ENCODE measurements at places on chromosomes 7 and 10. TPM values are rescaled to one million over a fixed set of nuclear protein-coding genes. Genes with fewer than 3 reads are reported as not detected.

DNA sequence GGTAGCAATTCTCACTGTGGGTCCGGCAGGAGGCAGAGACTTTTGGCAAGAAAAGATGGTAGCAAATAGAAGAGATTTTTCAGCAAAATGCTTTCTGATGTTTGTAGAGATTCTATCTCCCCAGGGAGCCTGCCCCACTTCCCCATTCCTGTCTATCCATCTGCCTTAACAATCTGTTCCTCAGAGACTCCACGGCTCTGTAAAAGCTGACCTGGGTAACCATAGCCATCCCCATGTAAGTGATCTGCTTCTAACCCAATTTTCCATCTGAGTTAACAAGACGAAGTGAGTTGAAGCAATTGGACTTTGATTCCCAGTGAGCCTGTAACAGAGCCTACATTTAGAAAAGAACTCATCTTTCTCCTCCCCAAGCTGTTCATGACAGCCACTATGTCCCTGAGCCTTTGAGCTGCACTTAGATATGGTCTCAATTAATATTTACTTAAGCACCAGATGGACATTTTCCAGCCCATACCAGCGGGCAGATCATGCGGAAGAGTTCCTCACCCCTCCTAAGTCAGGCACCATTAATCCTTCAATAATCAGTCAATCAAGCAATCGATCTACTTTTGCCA lies 896.1 kb downstream of the CCSER2 start:
- H3K27me3 ChIP-seq: peaks cover 2% of the 10 kb centered on the region
- no peak for DNase-seq
- H3K4me3 ChIP-seq: no peak overlapping the region
- no peaks in the 10 kb centered on the region for H3K4me1 ChIP-seq

DNA sequence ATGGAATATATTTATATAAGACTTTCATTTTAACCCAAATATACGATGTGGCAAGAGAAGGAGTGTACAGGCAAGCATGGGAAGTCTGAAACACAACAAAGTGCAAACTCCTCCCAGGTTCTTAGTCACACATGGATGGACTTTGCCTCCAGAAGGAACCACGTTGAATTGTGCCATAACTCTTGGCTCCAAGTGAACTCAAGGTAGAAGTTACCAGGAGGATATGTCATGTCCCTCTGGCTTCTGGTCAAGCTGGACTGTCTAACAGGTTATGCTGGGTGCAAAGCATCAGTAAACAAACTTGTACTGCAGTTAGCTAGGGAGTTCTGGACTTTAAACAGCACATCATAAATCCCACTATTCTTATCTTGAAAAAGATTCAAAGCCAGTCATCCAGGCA lies 328.3 kb upstream of the TEX47 start:
- H3K27ac ChIP-seq: no peak overlapping the region
- H3K4me3 ChIP-seq: no peak overlapping the region
- DNase-seq: no peak
- no peaks in the 10 kb centered on the region for H3K36me3 ChIP-seq

GRCh38 chr7:14321947-14322346 lies 332.5 kb upstream of the ETV1 start:
- DNase-seq: no peak
- H3K36me3 ChIP-seq: no peaks in the 10 kb centered on the region
- H3K4me3 ChIP-seq: no peak overlapping the region
- no peaks in the 10 kb centered on the region for H3K4me1 ChIP-seq
- H3K27me3 ChIP-seq: no peaks in the 10 kb centered on the region

GRCh38 chr10:51097546-51097945 lies 23.3 kb downstream of the PRKG1 start:
- no peaks in the 10 kb centered on the region for H3K36me3 ChIP-seq
- H3K4me3 ChIP-seq: no peak overlapping the region
- no peak overlapping the region for H3K27ac ChIP-seq
- H3K27me3 ChIP-seq: no peaks in the 10 kb centered on the region

GRCh38 chr10:58950618-58951017 lies 225.8 kb upstream of the PHYHIPL start:
- DNase-seq: no peak
- H3K36me3 ChIP-seq: no peaks in the 10 kb centered on the region
- H3K4me3 ChIP-seq: no peak overlapping the region
- no peaks in the 10 kb centered on the region for H3K4me1 ChIP-seq

DNA sequence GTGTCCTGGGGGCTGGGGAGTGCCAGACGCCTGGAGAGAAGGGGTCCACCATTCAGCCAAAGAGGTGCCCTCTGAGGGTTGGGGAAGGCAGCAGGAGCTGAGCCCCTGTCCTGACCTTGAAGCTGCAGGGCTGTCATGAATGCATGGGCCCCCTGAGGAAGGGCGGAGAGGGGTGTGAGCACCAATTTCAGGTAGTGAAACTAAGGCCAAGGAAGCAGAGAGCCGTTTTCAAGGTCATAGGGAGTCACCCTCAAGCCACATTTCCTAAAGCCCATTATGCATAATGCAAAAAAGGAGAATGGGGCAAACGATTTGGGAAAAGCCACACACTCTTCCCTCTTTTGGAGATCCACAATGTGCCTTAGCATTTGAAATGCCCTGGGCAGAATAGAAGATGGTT lies 37.2 kb downstream of the FIGNL1 start:
- no peak overlapping the region for H3K4me3 ChIP-seq
- H3K36me3 ChIP-seq: no peaks in the 10 kb centered on the region
- DNase-seq: no peak
- peak overlapping the region; percentile 5 for H3K27ac ChIP-seq
- H3K27me3 ChIP-seq: no peaks in the 10 kb centered on the region
- H3K4me1 ChIP-seq: peaks cover 65% of the 10 kb centered on the region

DNA sequence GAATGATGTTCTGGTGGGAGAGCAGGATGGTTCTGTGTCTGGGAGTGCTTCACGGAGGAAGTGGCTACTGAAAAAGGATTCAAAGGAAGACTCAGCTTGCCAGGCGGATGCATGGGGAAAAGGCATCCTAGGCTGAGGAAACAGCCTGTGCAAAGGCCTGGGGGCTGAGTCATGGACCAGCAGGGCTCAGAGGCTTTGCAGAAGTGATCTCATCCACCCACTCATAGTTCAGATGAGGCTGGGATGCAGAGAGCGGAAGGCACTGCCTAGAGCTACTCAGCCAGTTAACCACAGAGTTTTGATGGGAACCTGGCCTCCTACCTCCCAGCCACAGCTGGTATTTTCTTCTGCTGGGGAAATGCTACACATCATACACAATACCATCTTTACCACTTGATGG lies 15.8 kb upstream of the ADAMTS14 start:
- peak; percentile 84 for DNase-seq
- no peak overlapping the region for H3K27ac ChIP-seq
- no peaks in the 10 kb centered on the region for H3K27me3 ChIP-seq
- H3K4me1 ChIP-seq: peaks cover 15% of the 10 kb centered on the region
- no peaks in the 10 kb centered on the region for H3K36me3 ChIP-seq

GRCh38 chr10:1102416-1102815 lies 46.2 kb downstream of the WDR37 start:
- H3K36me3 ChIP-seq: peaks cover 62% of the 10 kb centered on the region
- H3K27ac ChIP-seq: peak overlapping the region; percentile 68
- H3K4me1 ChIP-seq: peaks cover 38% of the 10 kb centered on the region
- no peak overlapping the region for H3K4me3 ChIP-seq
- no peaks in the 10 kb centered on the region for H3K27me3 ChIP-seq

- H3K27me3 ChIP-seq: no peaks in the 10 kb centered on the region
- H3K4me1 ChIP-seq: no peaks in the 10 kb centered on the region
- no peak overlapping the region for H3K4me3 ChIP-seq
Measured at GRCh38 chr7:44112231-44112996, 8.3 kb downstream of the AEBP1 start.

DNA sequence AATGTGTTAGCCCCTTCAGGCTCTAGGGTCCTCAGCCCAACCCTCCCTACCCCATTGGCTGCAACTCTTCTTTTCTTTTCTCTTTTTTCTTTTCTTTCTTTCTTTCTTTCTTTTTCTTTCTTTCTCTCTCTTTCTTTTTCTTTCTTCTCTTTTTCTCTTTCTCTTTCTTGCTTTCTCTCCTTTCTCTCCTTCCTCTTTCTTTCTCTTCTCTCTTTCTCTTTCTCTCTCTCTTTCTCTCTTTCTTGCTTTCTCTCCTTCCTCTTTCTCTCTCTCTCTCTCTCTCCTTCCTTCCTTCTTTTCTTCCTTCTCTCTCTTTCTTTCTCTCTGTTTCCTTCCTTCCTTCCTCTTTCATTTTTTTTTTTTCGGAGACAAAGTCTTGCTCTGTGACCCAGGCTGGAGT lies 458.9 kb downstream of the TYW1 start:
- DNase-seq: no peak
- no peak overlapping the region for H3K4me3 ChIP-seq
- no peak overlapping the region for H3K27ac ChIP-seq
- H3K36me3 ChIP-seq: no peaks in the 10 kb centered on the region
- H3K27me3 ChIP-seq: peaks cover 2% of the 10 kb centered on the region
- H3K4me1 ChIP-seq: no peaks in the 10 kb centered on the region

GRCh38 chr7:78101076-78101475 lies 302.5 kb downstream of the PHTF2 start:
- no peak overlapping the region for H3K4me3 ChIP-seq
- DNase-seq: no peak
- H3K27me3 ChIP-seq: peaks cover 5% of the 10 kb centered on the region
- no peaks in the 10 kb centered on the region for H3K36me3 ChIP-seq
- H3K27ac ChIP-seq: no peak overlapping the region

DNA sequence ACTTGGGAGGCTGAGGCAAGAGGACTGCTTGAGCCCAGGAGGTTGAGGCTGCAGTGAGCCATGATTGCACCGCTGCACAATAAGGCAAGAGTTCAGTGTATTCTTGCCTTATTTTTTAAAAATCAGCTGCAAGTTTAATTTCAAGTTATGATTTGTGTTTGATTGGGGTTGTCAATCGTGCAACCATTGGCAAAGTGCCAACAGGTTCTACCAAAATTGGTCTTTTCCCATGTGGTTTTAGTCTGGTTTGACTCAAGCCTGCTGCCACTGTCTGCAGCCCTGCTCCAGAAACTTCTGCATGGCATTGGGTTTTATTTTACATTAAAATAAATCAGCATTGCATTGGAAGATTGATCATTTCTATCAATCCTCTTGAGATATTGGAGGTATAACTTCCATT lies 72.7 kb downstream of the PTPRE start:
- DNase-seq: no peak
- H3K4me1 ChIP-seq: peaks cover 10% of the 10 kb centered on the region
- H3K27ac ChIP-seq: no peak overlapping the region
- H3K36me3 ChIP-seq: no peaks in the 10 kb centered on the region

- H3K27ac ChIP-seq: no peak overlapping the region
- peaks cover 13% of the 10 kb centered on the region for H3K4me1 ChIP-seq
- no peaks in the 10 kb centered on the region for H3K27me3 ChIP-seq
- H3K36me3 ChIP-seq: peaks cover 61% of the 10 kb centered on the region
- no peak overlapping the region for H3K4me3 ChIP-seq
- DNase-seq: no peak
Measured at GRCh38 chr10:1128649-1129048, 72.5 kb downstream of the WDR37 start.

DNA sequence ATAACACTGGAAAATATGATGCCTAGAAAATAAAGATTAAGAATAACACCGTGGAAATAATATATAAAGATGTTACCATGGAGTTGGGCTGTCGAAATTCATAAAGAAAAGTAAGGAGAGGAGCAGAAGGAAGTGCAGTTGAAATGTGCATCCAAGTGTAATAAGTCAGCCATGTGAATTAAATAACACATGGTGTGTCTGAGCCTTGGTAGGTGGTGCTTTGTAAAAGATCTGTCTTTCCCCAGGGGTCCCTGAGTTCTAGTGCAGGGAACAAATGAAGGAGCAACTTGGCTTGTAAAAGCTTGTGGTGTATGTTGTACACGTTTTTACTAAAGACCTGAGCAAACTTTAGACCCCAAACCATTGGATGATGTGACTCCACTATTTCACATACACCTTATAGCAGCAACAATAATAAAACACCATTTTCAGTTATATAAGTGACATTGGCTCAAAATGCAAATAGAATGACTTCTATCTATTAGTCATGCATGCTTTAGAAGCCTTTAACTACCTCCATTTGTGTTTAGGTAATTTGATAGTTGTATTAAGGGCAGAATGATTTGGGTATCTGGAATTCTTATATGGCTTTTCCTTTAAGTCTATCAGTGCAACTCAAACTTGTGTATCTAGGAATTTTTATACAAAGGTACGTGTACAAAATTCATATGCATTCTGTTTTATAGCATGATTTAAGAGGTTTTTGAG lies 11.3 kb downstream of the STARD3NL start:
- H3K4me1 ChIP-seq: peaks cover 44% of the 10 kb centered on the region
- DNase-seq: no peak
- peaks cover 15% of the 10 kb centered on the region for H3K36me3 ChIP-seq
- H3K27ac ChIP-seq: no peak overlapping the region
- no peak overlapping the region for H3K4me3 ChIP-seq

GRCh38 chr7:106757846-106758245 lies 96.9 kb upstream of the CCDC71L start:
- H3K4me1 ChIP-seq: peaks cover 3% of the 10 kb centered on the region
- no peak overlapping the region for H3K4me3 ChIP-seq
- no peak overlapping the region for H3K27ac ChIP-seq
- no peak for DNase-seq
- no peaks in the 10 kb centered on the region for H3K27me3 ChIP-seq
- no peaks in the 10 kb centered on the region for H3K36me3 ChIP-seq

DNA sequence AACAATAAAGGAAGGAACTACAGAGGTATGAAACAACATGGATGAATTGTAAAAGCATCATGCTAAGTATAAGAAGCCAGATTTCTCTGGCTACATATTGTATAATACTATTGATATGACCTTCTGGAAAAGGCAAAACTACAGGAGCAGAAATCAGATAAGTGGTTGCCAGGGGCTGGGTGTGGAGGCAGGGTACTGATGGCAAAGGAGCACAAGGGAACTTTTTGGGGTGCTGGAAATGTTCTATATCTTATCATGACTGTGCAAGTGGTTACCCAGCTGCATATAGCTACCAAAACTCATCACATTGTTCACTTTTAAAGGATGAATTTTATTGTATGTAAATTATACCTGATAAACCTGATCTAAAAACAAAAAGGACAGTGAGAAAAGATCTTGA lies 72.4 kb downstream of the SKAP2 start:
- H3K4me1 ChIP-seq: no peaks in the 10 kb centered on the region
- no peak overlapping the region for H3K27ac ChIP-seq
- H3K27me3 ChIP-seq: no peaks in the 10 kb centered on the region
- no peaks in the 10 kb centered on the region for H3K36me3 ChIP-seq
- H3K4me3 ChIP-seq: no peak overlapping the region

DNA sequence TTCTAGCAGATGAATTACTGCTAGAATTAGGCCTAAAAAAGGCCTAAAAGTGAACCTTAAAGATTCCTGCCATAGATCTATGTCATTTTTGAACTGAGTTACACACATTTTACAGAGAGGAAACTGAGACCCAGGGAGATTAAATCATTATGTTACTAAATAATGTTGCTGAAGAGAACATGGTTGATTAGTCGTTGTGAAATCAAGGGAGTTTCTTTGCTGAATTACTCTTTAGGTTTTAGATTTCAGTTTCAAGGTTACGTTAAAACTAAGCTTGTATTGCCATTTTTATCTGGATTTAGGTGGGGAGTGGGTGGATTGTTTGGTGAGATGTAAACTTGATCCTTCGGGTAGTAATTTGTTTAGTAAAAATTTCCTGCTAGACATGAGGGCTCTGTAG lies 21.3 kb downstream of the CDK14 start:
- DNase-seq: no peak
- peaks cover 1% of the 10 kb centered on the region for H3K27me3 ChIP-seq
- H3K4me3 ChIP-seq: no peak overlapping the region
- no peaks in the 10 kb centered on the region for H3K36me3 ChIP-seq
- peaks cover 11% of the 10 kb centered on the region for H3K4me1 ChIP-seq
- H3K27ac ChIP-seq: peak overlapping the region; percentile 51

The DEPP1 gene
- 0.16 TPM for total RNA-seq

The TMEM139 gene
- total RNA-seq: 2.0 TPM

The STRA8 gene
- total RNA-seq: not detected

The MALSU1 gene
- 101 TPM for total RNA-seq

The KAZALD1 gene
- 0.72 TPM for total RNA-seq

The CPA1 gene
- not detected for total RNA-seq

The ST8SIA6 gene
- not detected for total RNA-seq

The TMEM270 gene
- not detected for total RNA-seq

The PTPN20 gene
- total RNA-seq: 0.11 TPM

The CRPPA gene
- total RNA-seq: 1.4 TPM

All from activated CD8-positive, alpha-beta T cell treated with anti-CD3 and anti-CD28 coated beads for 36 hours (primary cell).